Activated CD8-positive, alpha-beta memory T cell treated with anti-CD3 and anti-CD28 coated beads for 36 hours (primary cell): ENCODE measurements at places on chromosomes 1 and 21. TPM values are rescaled to one million over a fixed set of nuclear protein-coding genes. Genes with fewer than 3 reads are reported as not detected.

OR2L5 gene
- not detected for total RNA-seq

HAO2 gene
- not detected for total RNA-seq

FAM177B gene
- total RNA-seq = not detected

SELE gene
- not detected for total RNA-seq

C4BPA gene
- not detected for total RNA-seq

RPTN gene
- not detected for total RNA-seq

KLF17 gene
- not detected for total RNA-seq

ATP6V1G3 gene
- not detected for total RNA-seq

S100A7A gene
- not detected for total RNA-seq

CPTP gene
- total RNA-seq = 16.0 TPM

UCK2 gene
- 116 TPM for total RNA-seq

G0S2 gene
- 10.3 TPM for total RNA-seq

KCNE1 gene
- 0.15 TPM for total RNA-seq

BSND gene
- not detected for total RNA-seq

DNASE2B gene
- total RNA-seq = not detected

AADACL4 gene
- total RNA-seq = not detected

OR14K1 gene
- total RNA-seq = not detected

SH2D1B gene
- not detected for total RNA-seq

C1orf94 gene
- total RNA-seq = not detected

HFM1 gene
- not detected for total RNA-seq

DFFA gene
- 79.1 TPM for total RNA-seq

ATAD3C gene
- total RNA-seq = 1.0 TPM

CNTN2 gene
- not detected for total RNA-seq

SPRR2A gene
- total RNA-seq = not detected

LCK gene
- 294 TPM for total RNA-seq

BGLAP gene
- 1.8 TPM for total RNA-seq

LRRC53 gene
- total RNA-seq = not detected

DCAF6 gene
- total RNA-seq = 23.5 TPM

SLAMF1 gene
- 102 TPM for total RNA-seq

DNAJC6 gene
- 5.6 TPM for total RNA-seq

USH2A gene
- not detected for total RNA-seq

MSH4 gene
- total RNA-seq = 0.61 TPM

TEX38 gene
- total RNA-seq = not detected

CSF3R gene
- total RNA-seq = not detected

CFAP126 gene
- not detected for total RNA-seq

FCER1G gene
- total RNA-seq = 0.95 TPM

EXTL1 gene
- not detected for total RNA-seq

MTF1 gene
- 32.0 TPM for total RNA-seq

CD244 gene
- 2.1 TPM for total RNA-seq

SDCCAG8 gene
- 19.4 TPM for total RNA-seq

VHLL gene
- total RNA-seq = not detected

CRNN gene
- total RNA-seq = not detected

MASP2 gene
- 0.15 TPM for total RNA-seq

KCNT2 gene
- not detected for total RNA-seq
